ENCODE measurements at places on chromosomes 5 and 9.

GRCh38 chr9:35254984-35255857 is 93.4 kb downstream of the UNC13B start:
- no peak for DNase-seq

- DNase-seq = peak; percentile 12
Observed at GRCh38 chr5:58085800-58086199, 374.1 kb downstream of the PLK2 start.

GRCh38 chr5:28516722-28517121 is 1478.3 kb upstream of the CDH9 start:
- DNase-seq = no peak

DNA sequence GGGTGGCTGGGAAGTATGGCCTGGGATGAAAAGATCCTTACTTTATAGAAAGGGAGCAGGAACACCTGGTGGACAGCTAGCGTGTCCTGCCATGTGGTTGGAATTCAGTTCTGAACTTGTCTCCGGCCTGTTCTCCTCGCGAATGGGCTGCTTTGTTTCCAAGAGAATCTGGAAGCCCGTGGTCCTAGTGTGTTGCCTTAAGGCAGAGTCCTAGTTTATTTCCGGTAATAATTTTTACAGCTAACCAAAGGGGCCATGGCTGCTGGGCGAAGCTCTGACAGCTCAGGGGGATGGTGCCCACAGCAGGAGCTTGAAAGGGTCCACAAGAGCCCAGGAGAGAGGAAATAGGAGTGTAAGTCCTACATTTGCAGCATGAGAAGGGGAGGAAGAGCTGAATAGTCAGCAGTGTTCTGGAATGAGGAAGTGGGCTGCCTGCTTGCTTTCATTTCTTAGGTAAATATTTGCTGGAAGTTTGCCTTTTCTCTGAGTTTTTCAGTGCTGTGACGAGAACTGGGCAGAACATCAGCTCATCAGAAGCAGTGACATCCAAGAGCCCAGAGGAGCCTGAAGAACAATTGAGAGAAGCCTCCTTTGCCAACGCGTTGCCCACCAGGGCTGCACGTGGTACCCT is 13.1 kb upstream of the IGFBPL1 start:
- DNase-seq = peak; percentile 67

DNA sequence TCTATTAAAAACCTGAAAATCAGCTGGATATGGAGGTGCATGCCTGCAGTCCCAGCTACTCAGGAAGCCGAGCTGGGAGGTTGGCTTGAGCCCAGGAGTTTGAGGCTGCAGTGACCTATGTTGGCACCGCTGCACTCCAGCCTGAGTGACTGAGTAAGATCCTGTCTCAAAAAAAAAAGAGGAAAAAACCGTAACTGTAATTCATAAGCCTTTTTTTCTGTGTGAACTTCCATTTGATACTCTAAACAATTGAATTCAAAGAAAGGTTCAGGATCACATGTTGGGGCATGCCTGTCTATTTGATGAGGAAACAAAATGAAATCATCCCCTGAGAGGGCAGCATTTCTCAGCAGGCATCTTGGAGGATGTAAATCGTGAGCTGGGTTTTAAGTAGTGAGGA is 38.8 kb downstream of the ITGA2 start:
- peak; percentile 34 for DNase-seq

DNA sequence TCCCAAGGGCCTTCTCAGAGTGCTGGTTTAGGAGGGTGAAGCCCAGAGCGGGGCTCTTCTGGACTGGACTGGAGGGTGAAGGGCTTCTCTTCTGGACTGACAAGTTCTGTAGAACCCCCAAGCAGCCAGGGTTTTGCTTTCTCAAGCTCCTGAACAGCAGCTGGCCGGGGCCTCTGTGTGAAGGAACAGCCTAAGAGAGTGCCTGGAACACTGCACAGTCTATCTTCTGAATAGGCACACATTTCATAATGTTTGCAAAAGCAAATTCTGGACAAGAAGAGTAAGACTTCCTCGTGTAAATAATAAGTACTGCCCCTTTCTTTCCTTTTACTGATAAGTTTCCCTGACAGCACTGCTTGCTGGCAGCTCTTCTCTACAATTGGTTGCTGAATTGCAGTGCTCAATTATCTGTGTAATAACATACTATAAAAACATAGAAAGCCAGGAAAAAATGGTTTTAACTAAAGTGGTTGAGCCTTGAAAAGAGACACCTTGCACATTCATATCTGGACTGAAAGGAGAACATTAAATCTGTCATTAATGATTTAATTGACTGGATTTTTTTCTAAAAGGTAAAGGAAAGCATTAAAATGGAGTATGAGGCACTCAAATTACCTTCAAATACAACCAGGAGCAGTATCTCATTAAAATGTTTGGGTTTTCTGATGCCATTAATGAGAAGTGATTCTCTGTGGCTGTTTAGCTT is 20.5 kb downstream of the MAST4 start:
- DNase-seq = no peak

GRCh38 chr5:115869256-115869795 is 27.6 kb downstream of the AP3S1 start:
- DNase-seq = no peak

DNA sequence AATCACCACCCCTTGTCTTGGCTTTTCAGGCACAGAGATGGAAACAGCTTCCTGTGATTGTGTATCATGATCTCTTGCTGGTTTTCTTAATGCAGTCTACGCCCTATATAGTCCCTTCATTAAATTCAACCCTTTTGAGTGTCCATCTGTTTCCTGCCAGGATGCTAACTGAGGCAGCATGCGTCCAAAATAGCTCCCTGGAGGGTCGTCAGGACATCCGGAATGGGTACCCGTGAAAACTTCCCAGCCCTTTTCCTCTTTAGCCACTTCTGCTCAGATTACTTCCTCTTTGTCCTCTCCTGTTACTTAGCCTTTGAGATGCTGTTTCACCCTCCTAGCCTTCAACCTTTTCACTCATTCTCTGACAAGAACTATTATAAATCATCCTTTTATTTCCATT is 79.8 kb upstream of the KLF9 start:
- no peak for DNase-seq

GRCh38 chr9:131650254-131650653 is 89.6 kb downstream of the RAPGEF1 start:
- no peak for DNase-seq

DNA sequence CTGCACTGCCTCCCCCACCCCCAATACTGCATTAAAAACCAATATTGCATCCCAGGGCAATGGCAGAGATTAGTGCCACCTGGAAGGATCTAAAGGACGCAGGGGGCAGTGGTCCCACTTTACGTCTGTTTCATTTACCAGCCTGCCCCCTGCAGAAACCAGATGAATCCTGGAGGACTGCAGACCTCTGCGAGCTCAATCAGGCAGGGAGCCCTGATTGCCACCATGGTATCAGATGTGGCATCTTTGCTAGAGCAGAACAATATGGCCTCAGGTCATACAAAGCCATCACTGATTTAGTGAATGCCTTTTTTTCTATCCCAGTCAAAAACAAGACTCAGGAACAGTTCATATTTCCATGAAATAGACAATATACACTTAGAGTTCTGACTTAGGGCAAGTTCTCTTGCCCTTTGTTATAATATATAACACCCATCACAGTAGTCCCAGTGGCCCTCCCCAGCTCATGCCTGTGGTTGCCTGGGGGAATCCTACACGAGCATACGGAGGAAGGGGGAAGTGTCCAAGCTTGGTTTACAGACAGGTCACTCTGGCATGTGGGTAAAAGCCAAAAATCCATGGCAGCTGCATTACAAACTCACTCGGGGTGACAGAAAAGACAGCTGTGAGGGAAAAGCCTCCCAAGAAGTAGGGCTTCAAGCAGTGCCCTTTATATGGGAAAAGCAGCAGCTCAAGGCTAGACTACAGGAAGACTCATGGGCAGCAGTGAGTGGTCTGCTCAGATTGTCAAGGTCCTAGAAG is 85.1 kb downstream of the MED27 start:
- no peak for DNase-seq

GRCh38 chr5:33343676-33344327 is 97.0 kb upstream of the TARS1 start:
- no peak for DNase-seq

DNA sequence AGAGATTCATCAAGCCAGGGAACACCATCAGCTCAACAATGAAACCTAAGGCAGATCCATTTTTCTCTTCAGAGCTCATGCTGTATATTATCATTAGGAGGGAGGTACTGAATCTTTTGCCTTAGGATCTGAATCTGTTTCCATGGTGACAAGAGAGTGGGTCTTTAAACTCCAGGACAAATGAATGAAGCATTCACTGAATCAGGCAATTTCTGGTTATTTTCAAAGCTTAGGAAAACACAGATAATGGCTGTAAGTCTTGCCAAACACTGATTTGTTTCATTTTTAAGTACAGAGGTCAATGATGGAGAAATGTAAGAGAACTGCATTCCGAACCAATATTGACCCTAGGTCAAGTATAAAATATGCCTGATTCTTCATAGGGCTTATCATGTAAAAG is 84.9 kb downstream of the GNA14 start:
- DNase-seq = no peak

DNA sequence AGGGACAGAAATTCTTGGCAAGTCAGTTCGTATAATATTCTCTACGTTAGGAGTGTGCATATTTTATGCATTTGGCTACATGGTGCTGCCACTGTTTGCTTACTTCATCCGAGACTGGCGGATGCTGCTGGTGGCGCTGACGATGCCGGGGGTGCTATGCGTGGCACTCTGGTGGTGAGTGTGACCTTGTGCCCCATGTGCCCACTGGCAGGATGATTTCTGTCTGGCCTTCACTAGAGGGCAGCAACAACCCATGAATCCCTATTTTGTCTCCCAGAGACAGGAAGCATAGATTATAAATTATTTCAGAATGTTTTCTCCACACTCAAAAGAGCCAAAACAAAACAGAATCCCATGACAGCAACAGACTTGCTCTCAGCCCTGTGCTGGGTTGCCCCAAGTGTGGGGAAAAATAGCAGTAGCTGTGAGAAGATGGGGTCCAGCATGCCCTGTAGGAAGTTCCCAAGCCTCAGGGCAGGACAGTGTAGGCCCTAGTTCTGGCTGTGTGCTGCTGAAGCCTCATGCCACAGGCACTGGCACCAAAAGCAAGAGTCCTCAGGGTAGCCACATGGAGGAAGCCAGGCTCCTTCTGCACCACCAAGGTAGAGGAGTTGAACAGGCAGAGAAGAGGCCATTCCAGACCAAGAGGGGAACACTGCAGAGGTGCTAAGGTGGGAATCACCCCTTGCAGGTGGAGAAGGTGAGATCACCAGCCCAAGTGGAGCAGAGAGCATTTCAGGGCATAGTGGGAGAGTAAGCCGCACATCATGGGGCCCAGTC is 16.0 kb downstream of the SLC22A5 start:
- DNase-seq = peak; percentile 63

DNA sequence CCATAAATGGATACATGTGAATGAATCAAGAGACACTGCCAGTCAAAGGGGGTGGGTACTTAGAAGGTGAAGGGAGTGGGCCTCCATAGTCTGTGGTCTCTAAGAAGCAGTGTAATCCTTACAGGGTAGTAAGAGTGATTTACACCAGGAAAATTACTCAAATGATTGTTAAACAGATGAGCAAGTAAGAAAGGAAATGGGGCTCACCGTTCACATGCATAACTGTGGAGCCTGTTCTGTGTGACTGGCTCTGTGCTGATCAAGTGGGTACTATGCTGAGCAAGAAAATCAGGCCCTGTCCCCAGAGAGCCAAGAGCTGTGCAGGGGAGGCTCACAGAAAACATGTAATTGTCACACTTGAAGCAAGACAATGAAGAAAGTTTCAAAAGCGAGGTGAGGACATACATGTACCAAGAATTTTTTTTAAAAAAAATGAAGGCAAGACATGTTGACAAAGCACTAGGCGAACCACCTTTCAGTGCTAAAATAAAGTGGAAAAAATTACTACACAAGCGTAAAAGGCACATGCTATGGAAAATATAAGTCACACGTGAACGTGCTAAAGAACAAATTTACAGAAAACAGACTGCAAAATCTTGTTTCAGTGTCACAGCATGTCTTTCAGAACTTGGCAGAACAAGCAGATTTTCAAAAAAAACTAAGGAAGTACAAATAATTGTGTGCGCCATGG is 2.5 kb downstream of the BTNL8 start:
- DNase-seq = no peak

GRCh38 chr9:98692392-98692791 is 16.3 kb downstream of the GABBR2 start:
- DNase-seq = no peak

DNA sequence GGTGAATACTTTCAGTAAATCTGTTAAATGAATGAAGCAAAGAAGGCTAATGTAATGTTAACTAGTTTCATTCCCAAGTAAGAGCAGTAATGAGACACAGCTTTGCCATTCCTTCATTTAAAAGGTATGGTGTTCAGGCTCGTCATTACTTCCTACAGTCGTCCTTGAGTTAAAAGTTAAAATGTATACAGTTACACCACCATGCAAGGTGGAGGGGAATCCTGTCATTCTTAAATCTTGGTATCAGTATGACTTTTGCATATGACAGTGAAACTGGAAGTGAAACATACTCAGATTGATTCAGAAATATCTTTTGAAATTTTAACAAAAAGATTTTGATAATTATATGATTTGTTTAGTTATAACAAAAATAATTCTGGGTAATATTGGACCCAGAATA is 25.9 kb downstream of the MTRR start:
- DNase-seq = no peak

DNA sequence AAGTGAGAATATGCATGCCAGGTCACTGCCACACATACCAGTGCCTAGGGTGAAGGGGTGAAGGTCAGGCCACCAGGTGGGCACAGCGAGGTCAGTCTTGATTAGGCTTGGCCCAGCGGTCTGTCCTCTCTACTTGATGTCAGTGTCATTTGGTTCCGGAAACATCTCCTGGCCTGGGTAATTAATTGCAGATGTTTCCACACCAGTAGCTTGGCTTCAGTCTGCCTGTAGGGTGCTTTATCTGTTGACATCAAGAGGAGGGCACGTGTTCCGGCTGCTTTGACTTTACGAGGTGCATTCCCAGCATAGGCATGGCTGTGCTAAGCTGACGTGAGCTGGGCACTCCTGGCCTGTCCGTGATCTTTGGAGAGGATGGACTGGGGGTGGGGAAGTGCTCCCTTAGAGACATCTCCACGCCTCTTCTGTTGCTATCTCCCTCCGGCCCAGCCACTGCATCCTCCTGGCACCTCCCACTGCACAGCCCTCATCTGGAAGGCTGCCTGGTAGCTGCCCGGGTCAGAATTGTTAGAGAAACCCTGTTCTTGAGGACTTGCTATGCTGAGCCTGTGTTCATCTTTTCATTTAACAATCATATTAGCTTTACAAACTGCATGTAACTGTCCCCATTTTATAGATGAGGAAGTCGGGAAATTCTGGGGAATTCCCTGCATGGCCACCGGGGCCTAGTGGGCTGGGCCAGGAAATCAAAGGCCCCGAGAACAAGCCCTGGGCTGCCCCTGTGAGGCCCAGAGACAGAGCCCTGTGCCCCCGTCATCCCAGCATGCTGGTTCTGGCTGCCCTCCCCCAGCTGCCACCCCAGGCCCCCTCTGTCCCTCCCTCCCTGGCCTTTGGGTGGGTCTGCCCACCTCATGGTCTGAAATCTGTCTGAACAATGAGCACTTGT is 29.1 kb downstream of the JADE2 start:
- no peak for DNase-seq

DNA sequence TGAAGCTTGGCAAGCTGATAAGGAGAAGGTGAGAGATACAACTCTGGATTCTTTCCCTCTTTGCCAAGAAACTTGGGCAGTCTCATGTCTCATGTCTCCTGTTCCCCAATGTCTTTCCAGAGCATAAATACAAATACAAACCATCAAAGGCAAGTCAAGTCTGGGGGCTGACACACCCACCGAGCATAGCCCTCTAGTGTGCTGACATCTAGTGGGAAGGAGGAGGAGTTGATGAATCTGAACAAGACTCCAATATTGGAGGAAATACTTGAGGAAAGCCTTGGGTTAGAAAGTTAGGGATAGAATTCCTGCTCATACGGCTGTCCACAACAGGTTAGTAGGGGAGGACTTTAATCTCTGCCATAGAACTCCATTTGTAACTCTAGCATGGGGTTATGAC is 8.6 kb downstream of the MLANA start:
- DNase-seq = no peak
